ENCODE measurements at places on chromosomes 11 and 22.

DNA sequence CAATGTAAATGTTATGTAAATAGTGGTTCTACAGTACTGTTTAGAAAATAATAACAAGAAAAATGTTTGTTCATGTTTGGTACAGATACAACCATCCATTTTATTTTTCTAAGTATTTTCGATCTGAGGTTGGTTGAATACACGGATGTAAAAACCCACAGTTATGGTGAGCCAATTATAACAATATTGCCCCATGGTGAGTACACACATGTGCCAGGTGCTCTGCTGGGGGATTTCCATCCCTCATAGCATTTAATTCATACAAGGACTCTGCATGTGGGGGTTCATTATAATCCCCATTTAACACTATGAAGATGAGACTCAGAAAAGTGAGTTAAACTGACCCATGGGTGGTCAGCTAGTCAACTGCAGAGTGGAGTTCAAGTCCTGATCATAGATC is 23.3 kb upstream of the TTC28 start:
- DNase-seq = no peak

GRCh38 chr22:33699176-33699575 is 221.1 kb downstream of the LARGE1 start:
- no peak for DNase-seq

DNA sequence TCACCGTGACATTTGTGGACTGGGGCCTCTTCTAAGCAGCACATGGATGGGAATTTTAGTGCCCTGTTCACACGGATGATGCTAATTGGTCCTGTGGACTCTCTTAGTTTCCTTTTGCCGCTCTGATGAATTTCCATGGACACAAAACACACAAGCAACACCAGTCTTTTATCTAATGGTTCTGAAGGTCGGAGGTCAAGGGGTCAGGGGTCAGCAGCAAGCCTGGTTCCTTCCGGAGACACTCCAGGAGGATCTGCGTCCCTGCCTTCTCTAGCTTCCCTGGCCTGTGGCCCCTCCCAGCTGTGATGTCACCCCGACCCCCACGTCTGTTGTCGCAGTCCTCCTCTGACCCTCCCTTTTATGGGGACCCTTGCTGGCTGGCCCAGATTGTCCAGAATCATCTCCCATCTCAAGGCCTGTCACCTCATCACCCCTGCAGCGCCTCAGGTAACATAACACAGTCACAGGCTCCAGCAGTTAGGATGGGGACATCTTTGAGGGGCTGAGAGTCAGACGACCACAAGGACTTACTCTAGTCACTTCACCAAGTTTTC is 6.8 kb downstream of the NADSYN1 start:
- peak; percentile 42 for DNase-seq

DNA sequence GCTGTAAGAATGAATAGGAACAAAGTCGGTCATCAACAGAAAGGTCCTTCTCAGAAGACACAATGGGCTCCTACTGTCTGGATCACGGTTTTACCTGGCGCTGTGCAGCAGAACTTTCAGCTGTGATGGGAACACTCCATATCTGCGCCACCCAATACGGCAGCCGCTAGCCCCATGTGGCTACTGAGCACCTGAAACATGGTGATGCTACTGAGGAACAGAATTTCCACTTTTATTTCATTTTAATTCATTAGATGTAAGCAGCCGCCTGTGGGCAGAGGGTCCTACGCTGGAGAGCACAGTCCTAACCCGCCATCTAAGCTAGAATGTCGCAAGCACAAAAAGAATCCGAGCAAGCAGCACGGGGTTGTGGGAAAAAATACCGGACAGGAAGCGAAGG is 2.7 kb downstream of the SULT4A1 start:
- no peak for DNase-seq

DNA sequence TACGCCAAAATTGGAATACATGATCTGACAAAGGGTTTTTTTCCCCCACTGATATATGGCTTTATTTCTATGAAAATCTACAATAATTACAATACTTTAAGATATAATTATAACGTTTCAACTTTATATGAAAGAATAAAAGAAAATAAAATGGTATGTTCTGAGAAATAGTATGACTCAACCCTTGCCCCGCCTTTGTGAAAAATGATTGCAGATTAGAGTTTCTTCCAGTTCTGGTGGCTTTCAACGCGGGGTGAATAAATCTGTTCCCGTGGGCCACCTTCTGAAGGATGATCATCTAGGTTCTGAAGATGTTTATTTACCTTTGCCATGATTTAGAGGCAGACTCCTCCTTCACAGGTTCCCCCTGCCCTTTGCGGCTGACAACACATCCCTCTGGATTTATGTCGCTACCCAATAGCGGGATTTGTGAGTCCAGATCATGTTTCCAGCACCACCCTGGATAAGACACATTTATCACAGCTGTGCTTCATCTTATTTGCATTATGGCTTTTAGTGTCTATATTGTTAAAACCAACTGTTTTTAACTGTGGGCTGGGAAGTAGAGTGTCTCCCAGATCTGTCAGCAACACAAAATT is 607.0 kb upstream of the KIRREL3 start:
- DNase-seq = no peak

DNA sequence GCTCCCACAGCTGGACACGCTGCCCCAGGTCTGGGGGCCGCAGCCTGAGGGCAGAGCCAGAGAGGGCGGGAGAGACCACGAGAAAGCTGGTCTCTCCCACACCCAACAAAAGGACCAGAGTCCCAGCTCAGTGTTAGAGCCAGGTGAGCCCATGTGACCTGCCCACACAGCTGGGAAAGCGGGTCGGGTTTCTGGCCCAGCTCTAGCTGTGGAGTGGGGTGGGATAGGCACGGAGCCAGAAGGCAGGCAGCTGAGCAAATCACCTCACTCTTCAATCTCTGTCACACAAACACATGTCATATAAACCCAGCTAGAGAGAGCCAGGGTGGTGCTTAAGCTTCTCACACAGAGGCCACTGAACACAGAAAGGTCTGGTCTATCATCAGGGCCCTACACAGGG is 7.8 kb upstream of the EIF3D start:
- DNase-seq = no peak

GRCh38 chr11:92225568-92226330 is 1.1 kb downstream of the FAT3 start:
- no peak for DNase-seq

GRCh38 chr22:18979957-18980356 is 43.9 kb upstream of the PRODH start:
- peak; percentile 8 for DNase-seq

GRCh38 chr11:36623494-36623893 is 25.5 kb upstream of the RAG2 start:
- DNase-seq = no peak

DNA sequence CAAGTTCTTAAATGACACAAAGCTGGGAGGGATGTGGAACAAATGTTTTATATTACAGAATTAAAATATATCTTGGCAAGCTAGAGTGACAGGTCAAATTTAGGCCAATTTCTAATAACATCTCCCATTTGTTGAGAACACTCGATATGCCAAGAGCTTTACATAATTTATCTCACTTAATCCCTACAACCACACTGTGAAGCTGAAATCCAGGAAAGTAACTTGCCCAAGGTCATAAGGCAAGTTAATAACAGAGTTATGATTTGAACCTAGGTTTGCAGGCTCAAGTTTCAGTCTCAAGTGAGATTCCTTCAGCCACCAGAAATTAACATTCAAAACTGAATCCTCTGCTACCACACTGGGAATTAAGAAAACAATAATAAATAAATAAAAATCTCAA is 38.3 kb downstream of the RAB30 start:
- no peak for DNase-seq

DNA sequence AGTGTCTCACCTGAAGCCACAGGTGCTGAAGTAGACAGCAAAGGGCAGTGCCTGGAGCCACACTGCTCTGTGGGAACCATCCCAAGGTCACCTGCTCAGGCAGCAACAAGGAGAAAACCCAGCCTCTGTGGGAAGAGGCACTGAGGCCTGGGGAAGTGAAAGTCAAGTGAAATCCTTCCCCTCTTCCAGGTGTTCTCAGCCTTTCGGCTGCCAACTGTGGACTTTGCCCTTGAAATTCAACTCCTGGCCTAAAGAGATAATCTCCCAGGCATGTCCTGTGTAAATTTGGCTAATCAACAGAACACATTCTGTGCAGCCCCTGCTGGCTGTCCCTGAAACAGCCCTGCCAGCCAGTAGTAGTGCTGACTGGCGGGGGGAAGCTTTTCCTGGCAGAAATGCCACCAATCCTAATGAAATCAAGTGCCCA is 112.1 kb downstream of the RPL27A start:
- DNase-seq = no peak

- DNase-seq = no peak
Measured at GRCh38 chr11:76806608-76807205, 23.6 kb downstream of the TSKU start.

- DNase-seq = no peak
Measured at GRCh38 chr22:28375761-28376534, 303.7 kb downstream of the TTC28 start.

- peak; percentile 90 for DNase-seq
Measured at GRCh38 chr11:75532200-75533048, 6.7 kb upstream of the GDPD5 start.

- DNase-seq = no peak
Measured at GRCh38 chr22:42190274-42190673, 59.7 kb upstream of the CYP2D6 start.

GRCh38 chr11:95661162-95661561 is 128.4 kb downstream of the FAM76B start:
- DNase-seq = no peak

DNA sequence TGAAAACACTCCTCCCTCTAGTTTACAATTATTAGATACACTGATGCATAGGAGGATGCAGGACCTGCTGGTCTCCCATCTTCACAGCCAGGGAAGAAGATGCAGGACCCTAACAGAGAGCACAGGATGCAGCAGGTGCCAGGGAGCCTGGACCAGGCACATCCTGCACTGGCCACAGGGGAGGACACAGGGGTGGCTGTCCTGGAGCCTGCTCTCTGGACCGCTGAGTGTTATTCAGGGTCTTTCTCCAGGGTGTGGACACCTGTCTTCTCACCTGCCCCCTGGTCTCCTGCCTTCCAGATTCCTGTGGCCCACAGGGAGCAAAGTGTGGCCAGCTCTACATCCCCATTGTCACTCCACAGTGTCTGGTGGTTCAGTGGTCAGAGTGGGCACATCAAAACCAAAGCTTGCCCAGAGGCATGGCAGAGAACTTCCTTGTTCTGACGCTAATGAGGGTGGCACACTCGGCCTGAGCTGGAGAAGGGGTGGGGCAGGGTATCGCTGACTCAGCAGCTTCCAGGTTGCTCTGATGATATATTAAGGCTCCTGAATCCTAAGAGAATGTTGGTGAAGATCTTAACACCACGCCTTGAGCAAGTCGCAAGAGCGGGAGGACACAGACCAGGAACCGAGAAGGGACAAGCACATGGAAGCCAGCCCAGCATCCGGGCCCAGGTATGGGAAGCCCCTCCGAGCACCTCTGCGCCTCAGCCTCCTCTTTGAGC is at the start of gene APOBEC3A:
Gene APOBEC3A (plus strand): TSS at position 564 of the 725 bp plus-strand sequence. CDS start 83 bp downstream, at position 647.
- DNase-seq = peak; percentile 86

DNA sequence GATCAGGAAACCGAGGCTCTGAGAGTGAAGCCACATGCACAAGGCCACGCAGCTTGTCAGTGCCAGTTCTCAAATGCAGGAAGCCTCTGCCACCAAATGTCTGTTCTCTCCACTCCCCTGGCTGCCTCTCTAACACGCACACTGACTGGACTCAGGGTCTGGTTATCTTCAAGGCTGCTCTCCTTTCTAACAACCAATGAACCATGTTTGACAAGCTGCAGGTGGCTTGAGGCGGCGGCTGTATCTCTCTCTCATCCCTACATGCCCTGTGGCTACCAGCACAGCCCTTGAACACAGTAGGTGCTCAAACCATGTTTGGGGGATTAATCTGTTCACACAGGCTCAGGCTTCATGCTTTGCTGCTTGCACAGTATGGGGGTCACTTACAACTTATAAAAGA is 23.7 kb downstream of the MFNG start:
- no peak for DNase-seq

DNA sequence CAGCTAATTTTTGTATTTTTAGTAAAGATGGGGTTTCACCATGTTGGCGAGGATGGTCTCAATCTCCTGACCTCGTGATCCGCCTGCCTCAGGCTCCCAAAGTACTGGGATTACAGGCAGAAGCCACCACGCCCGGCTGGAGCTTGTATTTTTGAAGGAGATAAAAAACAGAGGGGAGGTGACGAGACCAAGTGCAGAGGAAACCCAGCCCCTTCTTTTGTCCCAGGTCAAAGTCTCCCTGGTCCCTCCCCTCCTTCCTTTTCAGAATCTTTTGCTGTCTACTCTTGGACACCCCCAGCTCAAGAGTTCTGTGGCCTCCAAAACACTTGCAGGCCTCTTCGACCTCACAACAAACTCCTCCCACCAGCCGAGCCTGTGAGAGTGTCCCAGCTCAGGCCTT is 12.2 kb upstream of the TMEM184B start:
- no peak for DNase-seq

DNA sequence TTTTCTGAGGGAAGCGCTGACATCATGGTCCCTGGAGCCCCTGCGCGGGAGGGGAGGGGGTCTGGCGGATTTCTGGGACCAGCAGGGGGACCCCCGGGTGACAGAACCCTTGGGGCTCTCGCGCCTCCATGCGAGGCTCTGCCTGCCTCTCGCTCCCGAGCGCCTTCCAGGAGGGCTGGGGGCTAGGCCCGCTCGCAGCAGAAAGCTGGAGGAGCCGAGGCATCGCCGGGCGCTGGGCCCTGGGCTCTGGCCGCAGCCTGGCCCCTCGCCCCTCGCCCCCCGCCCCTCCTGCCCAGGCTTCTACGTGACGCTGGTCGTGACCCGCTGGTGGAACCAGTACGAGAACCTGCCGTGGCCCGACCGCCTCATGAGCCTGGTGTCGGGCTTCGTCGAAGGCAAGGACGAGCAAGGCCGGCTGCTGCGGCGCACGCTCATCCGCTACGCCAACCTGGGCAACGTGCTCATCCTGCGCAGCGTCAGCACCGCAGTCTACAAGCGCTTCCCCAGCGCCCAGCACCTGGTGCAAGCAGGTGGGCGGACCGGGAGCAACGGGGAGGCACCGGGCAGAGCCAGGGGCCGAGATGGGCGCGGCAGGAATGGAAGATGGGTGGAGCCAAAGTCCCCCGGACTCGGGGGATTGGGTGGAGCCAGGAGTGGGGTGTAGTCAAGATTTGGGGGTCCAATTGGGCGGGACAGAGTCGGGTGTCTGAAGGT is 5.4 kb downstream of the BEST1 start:
- peak; percentile 90 for DNase-seq

GRCh38 chr11:75313513-75314272 is 37.8 kb downstream of the ARRB1 start:
- DNase-seq = no peak

DNA sequence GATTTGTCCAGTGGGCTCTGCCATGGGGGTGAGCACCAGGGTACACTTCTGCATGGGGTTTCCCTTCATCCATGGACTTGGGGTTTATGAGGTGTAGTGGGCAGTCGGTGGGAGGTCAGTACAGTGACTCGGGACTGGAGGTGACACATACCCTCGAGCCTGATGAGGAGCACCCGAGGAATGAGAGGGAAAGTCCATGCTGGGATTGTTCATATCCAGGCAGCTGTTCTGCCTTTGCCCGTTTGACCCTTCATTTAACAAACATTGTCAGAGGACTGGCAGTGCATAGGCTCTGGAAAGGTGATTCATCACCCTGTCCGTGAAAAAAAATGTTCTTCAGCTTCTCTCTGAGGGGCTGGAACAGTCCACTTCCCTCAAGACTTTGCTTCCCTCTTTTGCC is 2.7 kb downstream of the NAV2 start:
- DNase-seq = no peak

GRCh38 chr11:65787649-65788622 is 1.1 kb downstream of the OVOL1 start:
- DNase-seq = no peak

GRCh38 chr11:73566977-73567755 is 30.7 kb downstream of the FAM168A start:
- no peak for DNase-seq

- DNase-seq = no peak
Measured at GRCh38 chr11:69870766-69871165, 51.5 kb upstream of the FGF3 start.

All from spleen (tissue), 13 donors.